Stimulated activated CD4-positive, alpha-beta T cell treated with anti-CD3 and anti-CD28 coated beads, TNF-alpha, amount 100 ng/mL, for 4 hours (primary cell): ENCODE measurements at places on chromosomes 16 and 17.
A peak's percentile ranks its signal among the peaks of the same experiment; 100 is the strongest.

GRCh38 chr17:79220713-79221291 lies 146.2 kb downstream of the ENGASE start:
- no peak for DNase-seq

DNA sequence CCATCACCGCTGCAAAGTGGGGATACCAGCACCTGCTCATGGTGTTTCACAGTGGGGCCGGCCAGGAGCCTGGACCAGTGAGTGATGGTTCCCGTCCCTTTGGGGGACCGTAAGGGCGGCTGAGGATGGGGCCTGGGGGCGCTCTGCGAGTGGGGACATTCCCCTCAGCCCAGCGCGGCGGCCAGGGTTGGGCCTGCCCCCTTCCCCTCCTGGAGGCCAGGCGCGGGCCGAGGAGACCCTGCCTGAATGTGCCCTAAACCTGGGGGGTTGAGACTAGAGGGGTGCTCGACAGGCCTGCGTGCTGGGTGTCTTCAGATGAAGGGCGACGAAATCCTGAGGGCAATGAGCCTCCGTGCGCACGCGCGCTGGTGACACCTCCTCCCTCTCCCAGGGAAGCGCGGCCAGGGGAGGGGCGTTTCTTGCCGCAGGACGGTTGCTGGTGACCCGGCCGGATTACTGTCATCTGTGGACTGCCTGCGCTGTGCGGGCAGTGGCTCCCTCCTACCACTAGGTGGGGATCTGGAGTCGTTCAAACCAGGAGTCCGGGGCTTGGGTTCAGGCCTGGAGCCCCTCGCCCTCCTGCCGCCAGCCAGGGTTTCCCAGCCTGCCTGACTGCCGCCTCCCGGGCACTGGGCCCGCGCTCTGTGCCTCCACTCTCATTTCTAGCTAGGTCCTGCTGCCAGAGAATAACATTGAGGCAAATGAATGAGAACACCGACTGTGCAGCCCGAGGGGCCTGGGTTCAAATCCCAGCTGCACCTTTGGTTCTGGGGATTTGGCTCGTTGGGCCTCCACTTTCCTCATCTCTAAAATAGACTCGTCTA lies 17.1 kb downstream of the TBX2 start:
- DNase-seq: no peak

- no peak for DNase-seq
Measured at GRCh38 chr16:22973522-22973921, 159.6 kb downstream of the HS3ST2 start.

GRCh38 chr17:64420143-64420670 lies 28.7 kb upstream of the MILR1 start:
- DNase-seq: no peak

GRCh38 chr17:81135505-81136278 lies 29.6 kb upstream of the PVALEF start:
- DNase-seq: no peak

DNA sequence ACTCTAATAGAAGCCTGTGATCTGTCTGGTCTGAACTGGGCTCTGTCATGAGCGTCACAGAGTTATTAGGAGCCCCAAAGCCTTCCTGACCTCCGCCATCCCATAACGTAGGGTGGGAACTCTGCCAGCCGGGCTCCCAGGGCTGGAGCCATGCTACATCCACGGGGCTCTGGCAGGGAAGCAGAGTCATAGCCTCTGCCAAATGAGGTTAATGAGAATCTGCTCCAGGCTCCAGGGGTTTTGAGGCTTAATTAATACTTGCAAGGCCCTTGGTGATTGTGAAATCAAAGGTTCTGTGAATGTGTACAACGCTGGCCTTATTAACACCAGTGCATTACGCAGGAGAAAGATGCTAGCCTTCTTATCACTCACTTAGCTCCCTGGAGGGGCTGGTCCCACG lies 42.4 kb upstream of the ZFP90 start:
- no peak for DNase-seq

- DNase-seq: no peak
Measured at GRCh38 chr17:40862985-40863733, 3.9 kb downstream of the KRT12 start.

- no peak for DNase-seq
Measured at GRCh38 chr16:49599704-49600103, 226.1 kb downstream of the C16orf78 start.

GRCh38 chr16:5781436-5781835 lies 683.8 kb upstream of the EEF2KMT start:
- no peak for DNase-seq

GRCh38 chr16:88484505-88485365 lies 31.7 kb downstream of the ZFPM1 start:
- DNase-seq: no peak

- no peak for DNase-seq
Measured at GRCh38 chr16:397135-397661, at the start of gene NME4. Gene NME4 (plus strand): TSS chr16:397199. CDS start chr16:397223, 24 bp downstream.

DNA sequence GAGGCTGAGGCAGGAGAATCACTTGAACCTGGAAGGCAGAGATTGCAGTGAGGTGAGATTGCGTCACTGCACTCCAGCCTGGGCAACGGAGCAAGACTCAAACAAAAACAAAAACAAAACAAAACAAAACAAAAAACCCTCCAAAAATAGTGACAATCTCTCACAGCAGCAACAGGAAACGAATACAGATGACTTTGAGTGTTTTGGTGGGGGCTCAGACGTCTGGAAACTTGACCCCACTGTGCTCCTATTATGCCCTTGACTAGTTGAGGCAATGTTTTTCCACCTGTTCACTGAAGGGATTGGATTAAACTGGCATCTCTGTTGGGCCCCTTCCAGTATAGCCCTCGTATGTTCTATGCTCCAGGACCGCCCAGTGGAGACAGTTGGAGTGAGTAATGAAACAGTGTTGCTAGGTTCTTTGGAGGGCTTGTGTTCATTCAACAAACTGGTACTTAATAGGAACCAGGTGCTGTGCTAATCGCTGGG lies 167.0 kb downstream of the UTP18 start:
- no peak for DNase-seq

DNA sequence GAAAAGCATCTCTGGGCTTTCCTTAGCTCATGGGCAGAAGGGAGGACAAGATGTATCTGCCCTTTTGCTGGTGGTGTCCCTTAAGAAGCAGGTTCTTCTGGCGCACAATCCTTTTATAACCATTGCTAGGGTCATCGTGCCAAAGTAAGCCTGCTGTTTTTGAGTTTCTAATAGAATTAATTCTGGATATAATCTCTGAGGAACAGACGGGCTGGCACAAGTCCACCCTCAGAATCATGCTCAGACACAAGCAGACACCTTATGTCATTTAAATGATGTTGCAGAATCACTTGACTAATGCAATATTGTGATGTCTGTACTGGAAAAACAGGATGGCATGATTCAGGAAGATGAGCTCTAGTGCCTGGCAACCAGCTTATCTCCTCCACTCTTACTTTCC lies 18.8 kb upstream of the MMD start:
- no peak for DNase-seq

- DNase-seq: no peak
Measured at GRCh38 chr17:74987909-74988711, 678 bp downstream of the CDR2L start.

- DNase-seq: no peak
Measured at GRCh38 chr17:75535119-75535537, 9.6 kb downstream of the LLGL2 start.

DNA sequence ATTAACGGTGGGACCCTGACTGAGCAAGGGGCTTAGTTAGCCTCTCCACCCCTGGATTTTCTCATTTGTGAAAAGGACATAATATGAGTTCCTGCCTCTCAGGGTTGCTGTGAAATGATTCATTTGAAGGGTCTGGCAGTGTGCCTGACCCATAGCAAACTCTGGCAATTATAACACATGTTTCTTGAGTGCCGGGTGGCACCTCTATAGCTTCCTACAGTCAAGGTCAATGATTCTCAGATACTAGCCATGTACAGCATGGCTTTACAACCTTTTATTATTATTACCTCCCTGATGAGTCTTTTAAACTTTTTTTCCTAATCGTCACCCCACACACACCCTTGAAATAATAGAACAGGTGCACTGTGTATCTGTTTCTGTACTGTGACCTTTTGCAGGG lies 42.1 kb downstream of the TMEM114 start:
- DNase-seq: no peak

- DNase-seq: no peak
Measured at GRCh38 chr16:50839356-50839755, 97.5 kb downstream of the CYLD start.

GRCh38 chr16:10465821-10466220 lies 80.0 kb downstream of the ATF7IP2 start:
- DNase-seq: no peak

GRCh38 chr17:18019838-18020154 lies 19.2 kb downstream of the ATPAF2 start:
- DNase-seq: no peak

DNA sequence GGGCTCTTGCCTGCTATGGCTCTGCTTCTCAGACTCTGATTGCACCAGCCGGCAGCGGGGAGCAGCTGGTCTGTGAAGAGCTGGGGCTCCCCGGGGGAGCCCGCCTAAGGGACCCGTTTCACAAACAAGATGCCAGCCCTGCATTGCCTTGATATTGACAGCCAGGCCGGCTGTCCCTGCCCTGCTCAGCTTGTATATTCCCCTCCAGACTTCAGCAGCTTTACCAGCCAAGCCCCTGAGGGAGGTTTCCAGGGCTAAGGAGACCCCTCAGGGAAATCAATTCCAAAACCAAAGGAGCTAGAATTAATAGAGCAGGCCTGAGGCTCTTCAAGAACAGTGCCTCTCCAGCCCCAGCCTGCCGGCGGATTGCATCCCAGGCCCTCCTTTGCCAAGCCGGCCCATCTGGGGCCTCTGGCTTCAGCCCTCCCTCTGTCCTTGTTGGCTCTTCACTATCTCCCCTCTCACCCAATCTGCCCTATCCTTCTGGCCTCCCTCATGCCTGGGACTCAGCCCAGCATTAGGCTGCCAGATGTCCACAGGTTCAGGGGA lies 5.7 kb downstream of the CALB2 start:
- no peak for DNase-seq

DNA sequence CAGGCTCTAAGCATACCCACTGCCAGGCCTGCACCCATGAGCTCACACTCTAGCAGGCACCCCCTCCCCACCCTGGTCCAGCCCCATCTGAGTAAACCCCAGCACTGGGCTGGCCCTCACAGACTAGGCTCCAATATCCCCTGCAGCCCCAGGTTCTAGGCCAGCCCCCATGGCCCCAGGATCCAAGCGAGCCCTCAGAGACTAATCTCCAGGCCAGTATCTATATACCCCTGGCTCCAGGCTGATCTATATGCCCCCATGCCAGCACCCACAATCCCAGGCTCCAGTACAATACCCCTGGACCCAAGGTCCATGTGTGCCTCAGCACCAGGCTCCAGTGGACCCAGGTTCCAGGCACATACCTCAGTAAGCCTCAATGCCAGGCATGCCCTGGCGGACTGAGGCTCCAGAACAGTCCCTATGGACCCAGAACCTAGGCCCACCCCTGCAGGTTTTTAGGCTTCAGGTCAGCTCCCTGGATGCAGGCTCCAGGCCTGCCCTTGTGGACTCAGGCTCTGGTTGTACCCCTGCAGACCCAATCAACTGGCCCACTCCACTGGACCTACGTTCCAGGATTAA lies 38.5 kb downstream of the POLR3E start:
- DNase-seq: no peak

GRCh38 chr17:28744104-28744971 lies 527 bp downstream of the TRAF4 start:
- peak; percentile 46 for DNase-seq

- no peak for DNase-seq
Measured at GRCh38 chr17:10162096-10162495, 36.3 kb downstream of the GAS7 start.

DNA sequence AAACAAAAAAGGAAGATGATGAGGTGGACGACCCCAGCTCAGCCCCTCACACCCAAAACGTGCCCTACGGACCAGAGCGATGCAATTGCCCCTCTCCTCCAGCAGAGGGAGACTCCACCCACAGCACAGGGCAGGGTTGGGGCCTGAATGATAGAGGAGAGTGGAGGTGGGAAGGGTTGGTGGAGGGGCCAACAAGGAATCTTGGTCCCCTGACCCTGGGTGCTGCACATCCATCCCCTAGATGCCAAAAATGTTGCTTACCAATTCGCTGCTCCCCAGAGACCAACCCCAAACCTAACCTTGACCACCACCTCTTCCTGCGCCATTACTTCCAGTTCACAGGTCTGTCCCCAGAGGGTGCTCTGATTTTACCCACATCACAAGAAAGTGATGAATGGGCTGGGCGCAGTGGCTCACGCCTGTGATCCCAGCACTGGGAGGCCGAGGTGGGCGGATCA lies 12.9 kb downstream of the P2RX5 start:
- DNase-seq: peak; percentile 33

DNA sequence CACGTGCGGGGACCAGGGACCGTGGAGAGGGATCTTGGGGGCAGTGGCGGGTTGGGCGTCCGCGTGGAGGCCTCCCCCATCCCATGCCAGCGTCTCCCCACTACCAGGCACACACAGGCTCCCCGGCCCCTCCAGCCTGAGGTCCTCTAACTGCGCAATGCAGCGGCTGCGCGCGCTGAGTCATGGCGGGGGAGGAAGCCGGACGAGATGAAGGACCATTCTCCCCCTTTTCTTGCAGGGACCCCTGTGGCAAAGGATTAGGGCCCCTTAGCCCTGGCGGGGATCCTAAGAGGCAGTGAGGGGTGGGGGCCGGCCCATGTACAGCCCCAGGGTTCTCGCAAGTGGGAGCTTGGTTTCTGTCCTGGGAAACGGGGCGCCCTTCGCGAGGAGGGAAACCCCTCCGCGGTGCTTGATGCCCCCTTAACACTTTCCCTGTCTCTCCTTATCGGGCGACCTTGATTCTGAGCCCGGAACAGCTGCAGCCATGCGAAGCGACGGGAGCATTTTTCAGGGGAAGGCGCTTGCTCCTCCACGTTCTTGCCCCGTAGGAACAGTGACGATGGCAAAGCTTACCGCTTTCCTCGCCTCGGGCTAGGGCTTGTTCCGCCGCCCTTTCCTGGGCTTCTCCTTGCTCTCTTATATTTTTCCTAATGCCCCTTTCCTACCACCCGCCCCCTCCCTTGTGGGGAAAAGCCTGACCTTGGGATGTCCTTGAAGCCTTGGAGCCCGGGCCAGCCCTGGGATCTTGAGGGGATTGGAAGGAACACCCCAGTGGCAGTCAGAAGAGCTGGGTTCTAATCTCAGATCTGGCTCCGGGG lies 592 bp downstream of the ALDOA start:
- no peak for DNase-seq
